ENCODE measurements at places on chromosomes 6 and 20. TPM values are rescaled to one million over a fixed set of nuclear protein-coding genes. Genes with fewer than 3 reads are reported as not detected.

Gene SUMO4
- total RNA-seq: 0.58 TPM

Gene DDO
- 2.8 TPM for total RNA-seq

Gene PRR3
- total RNA-seq: 5.9 TPM

Gene CYP24A1
- 0.96 TPM for total RNA-seq

Gene LY6G6F
- total RNA-seq: not detected

Gene HTR1B
- under 0.01 TPM for total RNA-seq

Gene NKX2-2
- total RNA-seq: not detected

Gene PYGB
- 195 TPM for total RNA-seq

Gene TGM2
- 457 TPM for total RNA-seq

Gene TAAR1
- not detected for total RNA-seq

Gene DNAAF9
- 11.6 TPM for total RNA-seq

Gene SRMS
- total RNA-seq: not detected
